Activated CD4-positive, alpha-beta T cell treated with anti-CD3 and anti-CD28 coated beads for 24 hours (primary cell): ENCODE measurements at places on chromosomes 1 and 21.
A peak's percentile ranks its signal among the peaks of the same experiment; 100 is the strongest.

DNA sequence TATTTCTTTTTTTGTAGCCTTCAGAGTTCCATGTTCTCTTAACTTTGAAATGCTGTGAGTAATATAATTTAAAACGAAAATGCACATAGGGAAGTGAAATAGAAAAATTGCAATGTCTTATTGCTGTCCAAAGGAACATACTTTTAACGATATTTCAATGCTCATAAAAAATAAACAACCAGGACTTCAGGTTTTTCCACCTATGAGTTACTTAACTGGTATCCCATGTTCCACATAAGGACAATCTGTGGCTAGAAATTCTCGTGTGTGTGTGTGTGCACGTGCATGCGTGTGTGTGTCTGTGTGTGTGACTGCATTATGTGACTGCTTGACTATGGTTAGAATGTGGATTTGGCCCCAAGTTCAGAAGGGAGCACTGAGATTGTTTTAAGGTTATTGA is 200.8 kb upstream of the ADGRL4 start:
- DNase-seq = no peak

DNA sequence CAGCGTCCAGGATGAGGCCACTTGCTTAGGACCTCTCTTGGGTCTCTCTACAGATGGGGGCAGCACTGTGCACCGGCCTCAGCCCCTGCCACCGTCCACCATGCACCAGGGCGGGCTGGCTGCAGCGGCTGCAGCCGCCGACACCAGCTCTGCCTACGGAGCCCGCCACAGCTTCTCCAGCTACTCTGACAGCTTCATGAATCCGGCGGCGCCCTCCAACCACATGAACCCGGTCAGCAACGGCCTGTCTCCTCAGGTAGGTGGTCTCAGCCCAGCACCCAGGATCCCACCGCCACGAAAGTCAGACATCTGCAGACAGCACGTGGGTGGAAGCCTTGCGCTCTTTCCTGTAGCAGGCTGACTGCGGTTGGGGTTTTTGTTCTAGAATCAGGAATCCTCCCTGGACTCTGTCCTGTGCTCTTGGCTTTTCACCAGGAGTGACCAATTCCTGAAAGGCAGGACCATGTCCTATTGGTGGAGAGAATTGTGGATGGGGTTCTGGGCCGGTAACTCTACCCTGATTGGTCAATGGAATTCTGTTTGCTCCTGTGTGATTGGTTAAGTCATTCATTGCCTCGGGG is 72.5 kb downstream of the PAX7 start:
- DNase-seq = no peak

DNA sequence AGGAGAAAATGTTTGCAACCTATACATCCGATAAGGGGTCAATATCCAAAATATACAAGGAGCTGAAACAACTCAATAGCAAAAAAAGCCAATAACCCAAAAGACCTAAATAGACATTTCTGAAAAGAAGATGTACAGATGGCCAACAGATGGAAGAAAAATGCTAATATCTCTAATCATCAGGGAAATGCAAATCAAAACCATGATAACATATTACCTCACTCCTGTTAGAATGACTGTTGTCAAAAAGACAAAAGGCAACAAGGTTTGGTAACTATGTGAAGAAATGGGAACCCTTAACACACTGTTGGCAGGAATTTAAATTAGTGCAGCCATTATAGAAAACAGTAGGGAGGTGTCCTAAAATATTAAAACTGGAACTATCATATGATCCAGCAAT is 74.7 kb downstream of the LEPR start:
- no peak for DNase-seq

DNA sequence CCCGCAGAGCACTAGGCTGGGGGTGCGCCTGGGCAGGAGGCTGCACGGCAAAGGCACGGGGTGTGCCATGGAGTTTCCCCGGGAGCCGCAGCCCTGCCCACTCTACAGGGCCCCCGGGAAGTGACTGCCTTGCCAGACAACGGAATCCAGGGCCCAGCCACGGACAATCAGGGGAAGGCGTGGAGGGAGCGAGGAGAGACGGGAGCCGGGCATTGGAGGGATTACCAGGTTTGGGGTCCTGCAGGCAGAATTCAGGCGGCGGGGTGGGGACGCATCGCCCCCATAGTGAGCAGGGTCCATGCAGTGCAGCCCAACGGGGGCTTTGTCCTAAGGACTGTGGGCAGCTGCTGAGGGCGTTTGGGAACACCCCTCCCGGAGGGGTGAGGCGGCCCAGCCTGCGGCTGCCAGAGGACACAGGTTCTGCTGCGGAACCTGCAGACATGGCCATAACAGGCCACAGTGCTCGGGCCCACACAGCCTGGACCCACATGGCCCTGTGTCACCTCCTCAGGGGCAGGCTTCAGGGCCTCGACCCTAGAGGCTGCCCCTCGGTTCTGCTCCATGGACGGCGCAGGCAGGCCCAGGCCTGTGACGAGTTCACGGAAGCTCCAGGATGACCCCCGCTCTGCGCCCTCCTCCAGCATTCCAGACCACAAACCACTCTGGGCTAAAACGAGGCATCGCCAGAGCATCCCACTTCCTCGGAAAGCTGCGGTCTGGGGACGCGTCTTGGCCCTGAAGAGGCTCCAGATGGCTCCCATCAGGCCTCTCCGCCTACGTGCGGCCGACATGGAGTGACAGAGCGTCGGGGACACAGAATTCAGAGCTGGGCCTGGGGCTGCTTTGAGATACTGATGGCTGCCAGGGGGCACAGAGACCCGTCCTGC is 54.5 kb downstream of the COL6A1 start:
- DNase-seq = no peak

- DNase-seq = no peak
Measured at GRCh38 chr1:176559878-176560277, 96.9 kb downstream of the PAPPA2 start.

DNA sequence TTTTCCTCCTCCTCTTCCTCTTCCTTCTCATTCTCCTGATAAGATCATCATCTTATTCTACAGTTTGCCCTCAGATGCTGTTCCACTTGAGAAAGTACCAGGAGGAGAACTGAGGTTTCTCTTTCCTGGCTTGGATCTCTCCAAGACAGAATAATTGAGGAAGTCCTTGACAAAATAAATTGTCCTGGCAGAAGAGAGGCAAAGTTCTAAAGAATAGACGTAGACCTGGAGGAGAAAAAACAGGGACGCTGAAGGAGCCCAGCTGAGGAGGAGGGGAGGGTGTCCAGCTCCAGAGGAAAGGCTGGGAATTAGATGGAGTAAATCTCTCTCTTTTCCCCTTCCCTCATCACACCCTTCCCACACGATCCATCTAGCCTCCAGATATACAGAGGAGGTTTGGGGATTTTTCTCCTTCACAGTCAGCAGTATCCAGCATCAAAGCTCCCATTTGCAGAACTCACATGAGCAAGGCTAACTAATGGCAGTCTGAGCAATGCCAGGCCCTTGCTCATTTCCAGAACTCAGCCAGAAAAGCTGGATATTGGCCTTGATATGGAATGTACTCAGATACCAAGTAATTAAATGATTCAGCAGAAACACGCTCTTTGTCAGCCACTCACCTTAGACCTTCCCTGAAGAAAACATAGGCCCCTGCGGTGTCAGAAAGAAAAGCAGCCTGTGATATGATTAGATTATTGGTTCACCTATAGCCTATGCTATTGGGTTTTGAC is 5.1 kb upstream of the GNG12 start:
- no peak for DNase-seq

- DNase-seq = no peak
Measured at GRCh38 chr1:243740255-243740999, 109.6 kb downstream of the AKT3 start.

DNA sequence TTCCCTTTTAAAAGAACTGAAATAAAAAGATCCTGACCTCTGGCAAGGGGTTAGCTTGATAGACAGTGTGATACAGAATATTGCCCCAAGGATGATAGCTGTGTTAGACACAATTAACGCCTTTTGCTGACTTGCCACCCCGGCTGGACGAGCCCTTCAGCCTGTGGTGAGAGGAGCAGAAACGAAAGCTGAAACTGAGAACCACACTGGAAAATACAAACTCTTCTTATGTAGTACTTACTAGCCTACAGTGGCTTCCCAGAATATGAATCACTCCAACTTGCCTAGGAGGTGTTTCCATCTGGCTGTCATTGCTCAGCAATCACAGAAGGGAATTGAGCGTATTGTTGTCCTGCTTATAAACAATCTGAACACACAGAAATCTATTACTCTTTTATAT is 22.9 kb downstream of the SAMSN1 start:
- DNase-seq = peak; percentile 36
